CD8-positive, alpha-beta memory T cell (primary cell): ENCODE measurements at places on chromosomes 16 and 17. TPM values are rescaled to one million over a fixed set of nuclear protein-coding genes. Genes with fewer than 3 reads are reported as not detected.

Gene CCR7
- 152 TPM for total RNA-seq

GRCh38 chr16:81696166-81696960 lies 82.7 kb upstream of the PLCG2 start:
- DNase-seq, result no peak

DNA sequence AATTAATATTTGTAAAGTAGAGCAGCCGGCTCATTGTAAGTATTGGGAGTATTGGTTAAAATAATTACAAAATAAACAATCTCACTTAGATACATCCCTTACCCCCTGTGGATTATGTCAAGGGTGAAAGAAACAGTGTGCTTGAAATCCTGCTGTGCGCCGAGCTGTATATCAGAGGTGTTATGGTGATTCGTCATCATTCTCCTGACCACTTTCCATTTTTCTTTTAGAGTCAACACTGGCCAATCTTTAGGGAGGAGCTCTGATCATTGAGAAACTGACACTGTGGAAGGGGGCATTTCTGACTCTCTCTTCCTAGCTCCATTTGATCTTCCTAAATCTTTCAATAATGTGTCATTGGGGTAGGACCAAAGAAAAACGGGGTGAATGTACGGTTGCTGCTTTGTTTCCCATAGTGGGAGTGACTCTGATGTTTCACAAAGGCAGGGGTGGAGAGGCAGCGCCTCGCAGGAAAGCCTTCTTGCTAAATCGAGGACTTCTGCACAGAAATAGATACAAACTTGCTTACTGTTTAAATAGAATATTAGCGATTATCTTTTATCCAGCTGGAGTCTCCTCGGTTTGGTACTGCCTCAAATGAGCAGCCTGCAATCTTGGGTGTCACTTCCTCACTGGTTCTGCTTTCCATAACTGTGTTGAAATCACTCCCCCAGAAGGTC lies 123.4 kb downstream of the PRKCB start:
- no peak for DNase-seq

DNA sequence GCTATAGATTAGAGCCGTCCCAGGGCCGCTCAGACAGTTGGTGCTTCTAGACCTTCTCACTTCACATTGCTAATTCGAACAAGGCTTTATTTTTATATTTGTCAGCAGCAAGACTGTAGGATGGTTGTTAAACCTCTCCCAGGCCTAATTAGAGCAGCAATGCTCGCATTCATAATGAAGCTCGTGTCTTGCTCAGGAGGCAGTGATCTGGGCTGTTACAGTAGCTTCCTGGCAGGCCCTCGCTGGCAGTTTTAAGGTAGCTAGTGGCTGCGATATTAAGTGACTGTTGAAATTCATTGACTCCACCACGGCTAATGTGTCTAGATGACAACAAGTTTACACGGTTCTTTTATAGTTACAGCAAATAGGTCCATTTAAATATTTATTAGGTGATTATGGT lies 23.2 kb upstream of the ANKFN1 start:
- DNase-seq, result no peak

Gene ETV4
- total RNA-seq, result 5.3 TPM

GRCh38 chr17:63338272-63338671 lies 107.8 kb downstream of the CYB561 start:
- DNase-seq, result no peak
